ENCODE measurements at places on chromosomes 16 and 17.

DNA sequence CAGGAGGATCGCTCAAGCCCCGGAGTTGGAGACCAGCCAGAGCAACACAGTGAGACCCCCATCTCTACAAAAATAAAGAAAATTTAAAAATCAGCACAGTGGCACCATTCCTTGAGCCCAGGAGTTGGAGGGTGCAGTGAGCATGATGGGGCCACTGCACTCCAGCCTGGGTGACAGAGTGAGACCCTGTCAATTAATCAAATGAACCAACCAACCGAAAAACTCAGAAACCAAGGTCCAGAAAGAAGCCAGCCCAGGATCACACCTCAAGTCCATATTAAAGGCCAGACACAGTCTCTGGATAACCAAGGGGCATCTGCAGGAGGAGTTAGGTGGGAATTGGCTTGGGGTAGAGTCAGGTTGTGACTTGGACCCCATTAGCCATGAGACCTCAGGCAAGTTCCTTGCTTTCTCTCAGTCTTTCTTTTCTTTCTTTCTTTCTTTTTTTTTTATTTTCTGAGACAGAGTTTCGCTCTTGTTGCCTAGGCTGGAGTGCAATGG lies 2.4 kb downstream of the HSD17B1 start:
- no peak for DNase-seq

DNA sequence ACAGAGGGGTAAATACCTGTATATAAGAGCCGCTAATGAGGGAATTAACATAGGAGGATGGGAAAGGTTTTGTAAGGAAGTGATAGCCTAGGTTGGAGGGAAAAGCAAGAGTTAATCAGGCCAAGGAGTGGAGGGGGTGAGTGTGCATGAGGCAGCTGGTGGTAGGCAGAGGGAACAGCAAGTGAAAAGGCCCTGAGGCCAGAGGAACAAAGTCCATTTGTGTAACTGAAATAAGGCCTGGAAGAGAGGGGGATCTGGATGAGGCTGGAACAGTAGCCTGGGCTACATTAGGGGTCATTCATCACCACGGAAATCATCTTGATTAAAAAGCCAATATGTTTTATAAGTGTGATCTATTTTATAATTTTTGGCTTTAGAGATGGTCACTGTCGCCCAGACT lies 45.7 kb downstream of the FZD2 start:
- no peak for DNase-seq

DNA sequence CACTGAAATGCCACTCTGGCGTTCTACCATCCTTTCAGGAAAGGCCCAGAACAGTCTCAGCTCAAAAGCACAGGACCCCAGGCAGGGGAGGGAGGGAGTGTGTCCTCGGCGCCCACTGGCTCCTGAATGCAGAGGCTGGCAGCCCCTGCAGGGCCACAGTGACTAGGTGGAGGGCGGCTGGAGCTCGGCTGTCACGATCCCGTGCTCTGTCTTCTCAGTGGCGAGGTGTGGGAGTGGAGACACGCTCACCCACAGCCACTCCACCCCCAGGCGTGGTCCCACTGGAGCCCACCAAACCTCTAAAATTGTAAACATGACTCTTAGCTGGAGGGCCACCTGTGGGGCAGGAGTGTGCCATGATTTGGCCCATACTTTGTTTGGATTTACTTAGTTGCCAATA lies 16.4 kb upstream of the FASN start:
- DNase-seq = no peak

DNA sequence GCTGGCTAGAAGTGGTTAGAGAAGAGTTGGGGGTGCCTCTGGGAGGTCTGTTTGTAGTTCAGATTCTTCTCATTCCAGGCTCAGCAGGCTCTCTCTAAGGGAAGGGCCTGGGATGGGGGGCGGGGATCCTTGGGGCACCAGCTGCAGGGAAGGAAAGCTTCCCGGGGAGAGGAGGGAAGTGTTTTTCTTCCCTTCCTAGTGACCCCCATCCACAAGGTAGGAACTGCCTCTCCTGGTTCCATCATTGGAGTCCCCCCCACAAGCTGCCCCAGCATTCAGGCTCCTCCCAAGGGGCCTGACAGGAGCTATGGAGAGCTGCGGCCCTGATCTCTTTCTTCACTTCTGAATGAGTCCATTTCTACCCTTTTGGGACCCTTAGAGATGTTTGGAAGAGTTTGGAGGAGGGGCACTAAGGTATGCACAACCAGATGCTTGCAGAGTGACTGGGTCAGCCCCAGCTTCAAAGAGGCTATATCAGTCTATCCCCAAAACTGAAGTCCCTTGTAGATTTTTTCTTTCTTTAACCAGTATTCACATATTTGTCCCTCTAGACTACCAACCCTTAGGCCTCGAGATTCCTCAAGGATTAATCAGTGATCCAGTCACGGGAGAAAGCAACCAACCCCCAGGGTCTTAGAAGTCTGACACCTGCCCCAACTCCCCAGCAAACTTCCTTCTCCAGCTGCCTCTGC lies 13.9 kb upstream of the FZD2 start:
- DNase-seq = no peak

DNA sequence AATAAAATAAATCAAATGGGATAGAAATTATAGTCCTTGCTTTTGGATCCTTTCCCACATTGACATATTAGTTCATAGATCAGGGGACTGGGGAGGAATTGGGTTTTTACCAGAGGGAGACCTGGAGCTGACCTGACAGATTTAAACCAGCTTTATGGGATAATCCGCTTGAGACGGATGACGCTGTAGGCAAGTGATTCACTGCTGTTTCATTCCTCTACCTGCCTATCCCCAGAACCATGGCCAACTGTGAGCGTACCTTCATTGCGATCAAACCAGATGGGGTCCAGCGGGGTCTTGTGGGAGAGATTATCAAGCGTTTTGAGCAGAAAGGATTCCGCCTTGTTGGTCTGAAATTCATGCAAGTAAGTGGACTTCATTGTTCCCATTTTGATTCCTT lies 2.1 kb downstream of the NME1 start:
- DNase-seq = no peak

DNA sequence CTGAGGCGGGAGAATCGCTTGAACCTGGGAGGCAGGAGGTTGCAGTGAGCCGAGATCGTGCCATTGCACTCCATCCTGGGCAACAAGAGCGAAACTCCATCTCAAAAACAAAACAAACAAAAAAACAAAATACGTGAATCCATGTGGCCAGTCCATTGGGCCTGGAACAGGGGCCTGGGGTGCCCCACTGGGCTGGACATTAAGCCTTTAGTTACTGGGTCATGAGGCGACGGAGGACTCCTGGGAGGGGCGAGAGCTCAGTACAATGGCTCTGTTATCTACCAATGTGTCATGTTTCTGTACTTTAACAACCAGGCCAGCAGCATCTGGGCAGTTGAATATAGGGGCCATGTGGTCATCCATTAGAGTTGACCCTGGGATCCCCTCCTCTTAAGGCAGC lies 18.9 kb upstream of the CLEC18A start:
- no peak for DNase-seq
